ENCODE measurements at places on chromosomes 2 and 18.

DNA sequence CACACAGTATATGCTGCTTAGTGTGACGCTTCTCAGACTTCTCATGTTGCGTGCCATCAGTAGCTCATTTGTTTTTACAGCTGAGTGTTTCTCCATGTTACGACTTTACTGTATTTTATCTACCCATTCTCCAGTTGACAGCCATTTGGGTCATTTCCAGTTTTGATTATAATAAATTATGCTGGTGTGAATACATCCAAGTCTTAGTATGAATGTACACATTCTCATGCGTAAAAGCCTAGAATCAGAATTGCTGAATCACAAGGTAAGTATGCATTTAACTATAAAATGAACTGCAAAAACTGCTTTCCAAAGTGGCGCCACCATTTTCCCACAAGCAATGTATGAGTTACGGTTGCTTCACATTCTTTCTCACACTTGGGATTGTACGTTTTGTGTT is 184.2 kb upstream of the SLC35G4 start:
- DNase-seq = no peak

DNA sequence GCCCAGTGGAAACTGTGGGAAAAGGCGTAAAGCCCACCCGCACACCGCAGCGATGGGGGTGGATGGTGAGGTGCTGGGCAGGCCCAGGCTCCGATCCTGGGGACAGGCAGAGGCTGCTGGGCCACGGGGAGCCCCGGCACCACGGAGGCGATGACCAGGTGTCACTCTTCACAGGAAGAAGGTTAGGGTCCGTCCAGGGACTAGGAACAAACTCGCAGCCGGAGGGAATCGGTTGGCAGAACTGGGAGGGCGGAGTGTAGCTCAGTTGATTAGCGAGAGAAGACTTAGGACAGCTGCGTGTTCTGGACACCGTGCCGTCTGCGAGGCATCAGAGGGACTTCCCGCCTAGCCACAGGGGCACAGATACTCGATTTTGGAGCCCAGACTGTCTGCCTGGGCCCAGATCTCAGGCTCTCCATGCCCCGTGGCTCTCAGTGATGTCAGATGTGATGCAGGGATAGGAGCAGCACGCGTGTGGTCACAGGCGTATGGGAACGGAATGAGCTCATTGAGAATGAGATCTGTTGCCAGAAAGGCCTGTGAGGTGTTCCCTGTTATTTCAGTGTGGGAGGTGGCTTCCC is 16.1 kb upstream of the ALLC start:
- DNase-seq = no peak

GRCh38 chr2:22894761-22895160 is 490.2 kb upstream of the KLHL29 start:
- no peak for DNase-seq

DNA sequence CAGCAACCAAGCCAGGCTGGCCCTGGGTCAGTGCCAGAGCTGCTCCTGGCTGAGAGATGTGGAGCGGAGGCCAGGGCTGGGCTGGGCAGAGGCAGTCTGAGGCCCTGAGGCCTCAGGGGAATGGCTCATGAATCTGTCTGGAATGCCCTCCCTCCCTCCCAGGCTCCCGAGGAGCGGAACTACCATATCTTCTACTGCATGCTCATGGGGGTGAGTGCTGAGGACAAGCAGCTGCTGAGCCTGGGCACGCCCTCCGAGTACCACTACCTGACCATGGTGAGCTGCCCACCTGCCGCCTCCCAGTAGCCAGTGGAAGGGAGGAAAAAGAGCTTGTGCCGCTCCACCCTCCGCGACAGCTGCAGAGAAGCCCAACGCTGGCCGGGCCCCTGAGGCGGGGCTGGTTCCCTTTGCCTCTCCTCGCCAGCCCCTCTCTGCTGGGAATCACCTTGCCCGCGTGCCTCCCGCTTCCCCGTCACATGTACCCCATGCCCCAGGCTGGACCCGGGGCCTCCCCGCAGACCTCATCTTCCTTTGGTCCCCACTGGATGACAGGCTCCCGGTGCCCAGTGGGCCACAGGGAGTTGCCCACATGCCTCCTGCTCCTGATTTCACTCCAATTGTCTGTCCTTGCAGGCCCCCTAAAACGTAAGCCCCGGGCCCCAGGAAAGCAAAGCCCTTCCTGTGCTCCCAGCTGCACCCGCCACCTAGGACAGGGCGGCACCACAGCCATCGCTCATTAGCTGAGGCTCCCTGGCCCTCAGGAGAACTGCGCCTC is 41.1 kb downstream of the MYO7B start:
- no peak for DNase-seq

DNA sequence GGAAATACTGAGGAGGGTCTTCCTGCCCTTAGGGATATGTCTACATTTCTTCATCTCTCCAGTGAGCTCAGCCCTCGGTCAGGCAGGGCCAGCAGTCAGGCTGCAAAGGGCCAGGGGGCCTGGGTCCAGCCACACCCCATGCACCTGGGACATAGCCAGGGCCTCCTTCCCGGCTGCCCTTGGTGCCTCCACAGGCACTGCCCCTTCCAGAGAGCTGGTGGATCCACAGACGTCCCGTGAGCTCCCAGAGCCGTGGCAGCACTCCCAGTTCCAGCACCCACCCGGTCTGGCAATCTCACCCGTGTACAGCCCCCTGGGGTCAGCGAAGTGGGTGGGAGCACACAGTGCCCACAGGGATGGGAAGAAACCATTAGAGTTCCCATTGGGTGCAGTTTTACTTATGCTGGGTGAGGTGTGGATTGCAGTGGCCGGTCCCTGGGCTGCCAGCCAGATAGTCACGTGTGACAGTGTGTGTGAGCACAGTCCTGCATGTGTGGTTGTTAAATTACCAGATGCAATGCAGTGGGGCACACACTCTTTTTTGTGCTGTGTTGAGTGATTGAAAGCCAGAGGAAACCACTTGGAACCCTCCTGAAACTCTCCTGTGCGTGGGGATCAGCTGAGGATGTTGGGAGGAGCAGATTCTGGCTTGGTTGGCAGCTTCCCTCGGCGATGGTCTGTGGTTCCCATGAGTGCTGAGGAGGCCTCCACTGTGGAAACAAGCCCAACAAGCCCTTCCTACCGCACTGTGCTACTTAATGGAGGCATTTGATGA is 131.0 kb downstream of the SNTG2 start:
- DNase-seq = no peak

DNA sequence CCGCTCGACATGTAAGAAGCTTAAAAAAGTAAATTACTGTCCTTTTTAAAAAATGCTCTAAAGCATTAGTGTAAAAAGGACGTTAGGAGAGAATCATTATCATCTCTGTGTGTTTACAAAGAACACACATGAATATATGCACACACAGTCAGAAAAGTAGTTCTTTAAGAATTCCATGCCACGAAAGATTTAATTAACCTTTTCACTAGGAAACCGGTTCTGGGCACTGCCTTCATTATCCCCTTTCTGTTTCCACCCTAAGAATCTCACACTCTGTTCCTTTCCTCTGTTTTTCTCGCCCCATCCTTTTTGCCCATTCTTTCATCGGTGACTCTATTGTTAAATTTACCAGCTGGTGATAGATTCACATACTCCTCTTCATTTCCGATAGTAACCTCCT is 338.6 kb downstream of the DCC start:
- DNase-seq = no peak

DNA sequence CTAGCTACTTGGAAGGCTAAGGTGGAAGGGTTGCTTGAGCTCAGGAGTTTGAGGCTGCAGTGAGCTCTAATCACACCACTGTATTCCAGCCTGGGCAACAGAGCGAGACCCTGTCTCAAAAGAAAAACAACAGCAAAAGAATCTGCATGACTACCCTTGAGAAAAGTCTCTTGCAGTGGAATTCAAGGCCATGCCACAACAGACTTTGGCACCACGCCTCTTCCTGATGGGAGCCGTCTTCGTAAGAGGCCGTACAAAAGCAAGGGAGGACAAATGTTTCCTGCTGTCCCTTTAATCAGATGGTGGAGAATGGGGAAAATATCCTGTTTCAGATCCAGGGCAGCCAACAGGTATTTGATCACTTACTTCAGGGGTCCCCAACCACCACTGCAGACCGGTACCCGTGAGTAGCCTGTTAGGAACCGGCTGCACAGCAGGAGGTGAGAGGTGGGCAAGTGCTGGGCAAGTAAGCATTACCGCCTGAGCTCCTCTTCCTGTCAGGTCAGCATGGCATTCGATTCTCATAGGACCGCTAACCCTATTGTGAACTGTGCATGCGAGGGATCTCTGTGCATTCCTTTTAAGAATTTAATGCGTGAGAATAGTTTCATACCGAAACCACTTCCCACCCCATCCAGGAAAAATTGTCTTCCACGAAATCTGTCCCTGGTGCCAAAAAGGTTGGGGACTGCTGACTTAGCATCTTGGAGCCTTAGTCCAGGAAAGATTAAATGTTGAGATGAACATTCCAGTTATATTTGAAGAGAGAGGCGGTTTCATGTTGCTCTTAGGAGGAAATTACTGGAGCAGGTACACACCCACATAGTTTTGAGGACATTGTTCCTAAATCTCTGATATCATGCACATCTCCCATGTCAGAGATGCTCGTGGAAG is 94.4 kb upstream of the XPO1 start:
- no peak for DNase-seq
